ENCODE measurements at places on chromosomes 6 and 20.

DNA sequence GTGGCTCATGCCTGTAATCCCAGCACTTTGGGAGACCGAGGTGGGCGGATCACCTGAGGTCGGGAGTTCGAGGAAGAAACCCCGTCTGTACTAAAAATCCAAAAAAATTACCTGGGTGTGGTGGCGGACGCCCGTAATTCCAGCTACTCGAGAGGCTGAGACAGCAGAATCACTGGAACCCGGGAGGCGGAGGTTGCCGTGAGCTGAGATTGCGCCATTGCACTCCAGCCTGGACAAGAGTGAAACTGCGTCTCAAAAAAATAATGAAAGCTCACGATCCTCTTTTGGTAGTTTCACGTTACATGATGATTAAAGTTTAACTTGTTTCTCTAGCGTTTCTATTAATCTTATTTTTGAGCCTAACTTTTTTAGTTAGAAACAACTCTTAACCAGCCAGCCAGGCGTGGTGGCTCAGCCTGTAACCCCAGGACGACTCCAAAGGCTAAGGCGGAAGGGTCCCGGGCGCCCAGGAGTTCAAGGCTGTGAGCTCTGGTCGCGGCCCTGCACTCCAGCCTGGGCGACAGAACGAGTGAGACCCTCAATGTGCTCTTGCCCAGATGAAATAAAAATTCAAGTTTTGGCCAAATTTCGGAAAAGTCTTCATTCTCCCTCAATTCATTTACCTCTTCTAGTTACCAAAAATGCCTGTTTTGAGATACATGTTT is 1.2 kb upstream of the WRNIP1 start:
- DNase-seq = no peak

- DNase-seq = peak; percentile 69
Measured at GRCh38 chr20:6636209-6637159, 131.0 kb upstream of the BMP2 start.

- no peak for DNase-seq
Measured at GRCh38 chr6:130776287-130776925, 50.8 kb upstream of the SMLR1 start.

GRCh38 chr6:170537329-170537728 is 15.8 kb downstream of the PSMB1 start:
- DNase-seq = no peak

GRCh38 chr6:134920422-134920821 is 29.5 kb downstream of the ALDH8A1 start:
- no peak for DNase-seq

DNA sequence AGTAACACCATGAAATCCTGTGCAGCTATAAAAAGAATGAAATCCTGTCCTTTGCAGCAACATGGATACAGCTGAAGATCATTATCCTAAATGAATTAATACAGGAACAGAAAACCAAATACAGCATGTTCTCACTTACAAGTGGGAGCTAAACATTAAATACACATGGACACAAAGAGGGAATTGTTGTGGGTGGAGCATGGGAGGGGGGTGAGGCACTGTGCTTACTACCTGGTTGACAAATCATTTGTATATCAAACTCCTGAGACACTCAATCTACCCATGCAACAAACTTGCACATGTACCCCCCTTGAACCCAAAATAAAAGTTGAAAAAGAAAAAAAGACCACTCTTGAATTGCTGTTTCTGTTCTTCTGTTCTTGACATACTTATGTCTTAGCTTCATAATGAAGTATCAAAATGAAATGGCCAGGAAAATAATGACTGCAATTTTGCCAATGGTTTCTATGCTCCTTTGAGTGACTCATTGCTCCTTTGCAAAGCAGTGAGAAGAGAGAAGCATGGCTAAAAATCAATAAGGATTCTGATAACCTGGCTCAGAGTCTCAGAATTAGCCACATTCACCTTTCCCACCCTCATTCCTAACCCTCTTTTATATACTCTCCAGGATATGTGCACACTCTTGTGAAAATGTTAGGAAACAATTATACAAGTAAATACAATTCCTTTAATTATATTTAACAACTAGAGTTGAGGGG is 71.0 kb downstream of the CYP39A1 start:
- DNase-seq = no peak

DNA sequence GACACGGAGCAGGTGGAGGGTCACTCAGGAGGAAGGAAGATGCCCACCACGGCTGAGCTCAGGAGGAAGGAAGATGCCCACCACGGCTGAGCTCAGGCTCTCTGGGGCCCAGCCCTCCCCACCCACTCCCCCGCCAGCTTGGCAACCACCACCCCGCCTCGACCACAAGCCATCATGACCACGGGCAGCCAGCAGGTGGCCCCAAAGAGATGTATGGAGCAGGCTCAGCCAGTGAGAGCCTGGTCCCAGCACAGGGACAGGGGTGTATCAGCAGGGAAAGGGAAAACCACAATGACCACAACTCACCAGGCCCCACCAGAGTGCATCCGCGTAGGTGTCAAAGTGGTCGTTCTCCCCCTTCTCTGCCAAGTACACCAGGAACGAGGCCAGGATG is 30.4 kb downstream of the KCNQ2 start:
- DNase-seq = peak; percentile 21

GRCh38 chr6:91708534-91708933 is 1121.7 kb upstream of the MAP3K7 start:
- no peak for DNase-seq

- no peak for DNase-seq
Measured at GRCh38 chr6:168300975-168301647, 18.5 kb downstream of the DACT2 start.

DNA sequence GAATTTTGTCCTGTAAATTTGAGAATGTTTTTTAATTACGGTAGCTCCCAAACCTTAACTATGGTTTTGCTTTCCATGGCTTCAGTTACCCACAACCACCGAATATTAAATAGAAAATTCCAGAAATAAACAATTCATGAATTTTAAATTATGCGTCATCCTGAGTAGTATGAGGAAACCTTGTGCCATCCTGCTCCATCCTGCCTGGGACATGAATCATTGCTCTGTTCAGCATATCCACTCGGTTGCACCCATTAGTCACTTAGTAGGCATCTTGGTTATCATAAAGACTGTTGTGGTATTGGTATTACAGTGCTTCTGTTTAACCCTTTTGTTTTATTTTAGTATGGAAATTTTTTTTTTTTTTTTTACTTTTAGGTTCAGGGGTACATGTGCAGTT is 39.7 kb downstream of the KCNS1 start:
- DNase-seq = peak; percentile 90

GRCh38 chr20:43781215-43781614 is 54.4 kb upstream of the GTSF1L start:
- DNase-seq = no peak

- no peak for DNase-seq
Measured at GRCh38 chr6:12529364-12530019, 187.1 kb upstream of the PHACTR1 start.

GRCh38 chr20:57438552-57438951 is 47.4 kb downstream of the RBM38 start:
- no peak for DNase-seq

- peak; percentile 18 for DNase-seq
Measured at GRCh38 chr20:571754-572441, 28.3 kb upstream of the CSNK2A1 start.

- no peak for DNase-seq
Measured at GRCh38 chr6:4853349-4853748, 77.1 kb downstream of the CDYL start.

- peak; percentile 83 for DNase-seq
Measured at GRCh38 chr20:38001173-38001875, 31.9 kb downstream of the TTI1 start.

GRCh38 chr20:11511821-11512220 is 405.9 kb upstream of the BTBD3 start:
- DNase-seq = no peak

GRCh38 chr20:57071283-57071731 is 195.1 kb downstream of the BMP7 start:
- no peak for DNase-seq

DNA sequence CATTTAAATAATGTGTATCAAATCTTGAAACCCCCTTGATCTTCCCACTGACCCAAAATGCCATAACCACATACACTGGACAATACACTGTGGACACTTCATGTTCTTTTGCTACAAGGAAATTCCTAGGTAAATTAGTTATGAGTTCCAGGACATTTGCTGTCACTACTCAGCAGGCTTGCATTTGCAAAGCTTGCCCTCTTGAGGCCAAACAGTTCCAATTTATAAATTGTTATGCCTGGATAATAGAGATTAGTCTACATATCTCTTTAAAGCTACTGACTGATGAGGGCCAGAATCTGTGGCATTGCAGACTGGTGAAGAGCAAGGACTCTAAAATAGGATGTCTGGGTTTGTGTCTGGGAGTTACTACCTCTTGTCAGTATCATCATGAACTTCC is 17.4 kb upstream of the RAB32 start:
- peak; percentile 35 for DNase-seq

- no peak for DNase-seq
Measured at GRCh38 chr6:96940322-96940721, 15.8 kb downstream of the KLHL32 start.

- no peak for DNase-seq
Measured at GRCh38 chr6:79180052-79180451, 54.4 kb downstream of the HMGN3 start.

- DNase-seq = peak; percentile 77
Measured at GRCh38 chr6:75266716-75267291, 17.8 kb downstream of the TMEM30A start.

DNA sequence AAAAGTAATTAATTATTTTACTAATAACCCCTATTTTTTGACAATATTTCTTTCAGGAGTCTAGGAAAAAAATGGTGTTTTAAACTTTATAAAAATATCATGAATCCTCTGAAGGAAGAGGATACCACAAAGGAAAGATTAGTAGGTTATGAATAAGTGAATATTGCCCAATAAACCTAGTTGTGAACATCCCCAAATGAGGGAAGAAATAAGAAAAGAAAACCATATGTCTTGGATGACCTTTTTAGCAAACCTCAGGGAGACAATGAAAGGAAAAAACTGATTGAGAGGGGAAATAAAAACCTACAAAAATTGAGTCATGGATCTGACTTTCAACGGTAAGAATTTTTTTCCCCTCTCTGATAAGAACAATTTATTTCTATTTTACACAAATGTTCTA is 34.4 kb downstream of the TENT5A start:
- DNase-seq = peak; percentile 58

- DNase-seq = peak; percentile 35
Measured at GRCh38 chr6:155313602-155314091, 637 bp downstream of the TFB1M start.

- no peak for DNase-seq
Measured at GRCh38 chr6:17161076-17161475, 59.2 kb downstream of the STMND1 start.

- DNase-seq = no peak
Measured at GRCh38 chr20:15890407-15890982, 682.8 kb downstream of the KIF16B start.

DNA sequence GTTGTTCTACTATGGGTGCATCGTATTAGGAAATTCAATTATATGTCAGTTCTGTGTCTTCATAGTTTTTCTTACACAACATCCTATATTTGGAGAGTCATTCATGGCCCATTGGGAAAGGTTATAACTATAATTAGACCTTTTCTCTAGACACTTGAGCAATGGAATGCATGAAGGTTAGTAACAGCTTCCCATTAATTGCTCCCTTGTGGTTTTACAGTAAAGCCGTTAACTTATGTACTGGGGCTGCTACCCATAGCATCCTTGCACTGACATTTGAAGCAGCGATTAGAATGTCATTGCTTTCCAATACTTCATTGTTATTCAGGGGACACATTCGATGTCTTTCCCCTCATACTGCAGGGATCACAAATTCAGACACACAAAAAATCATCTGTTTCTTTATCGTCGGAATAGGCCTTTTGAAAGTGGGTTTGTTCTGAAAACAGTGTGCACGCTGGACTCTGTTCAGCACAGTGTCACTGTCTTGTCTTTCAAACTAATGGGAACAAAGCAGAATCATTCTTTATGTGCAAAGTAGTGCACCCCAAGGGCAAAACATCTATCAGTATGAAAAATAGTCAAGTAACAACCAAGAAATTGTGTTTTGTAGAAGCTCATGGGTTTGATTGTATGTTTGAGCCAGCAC is 634.3 kb upstream of the MAP3K7 start:
- no peak for DNase-seq
